ENCODE measurements at places on chromosomes 2 and 18.
A peak's percentile ranks its signal among the peaks of the same experiment; 100 is the strongest.

GRCh38 chr2:216294305-216294704 is 78.0 kb downstream of the MARCHF4 start:
- DNase-seq: no peak

DNA sequence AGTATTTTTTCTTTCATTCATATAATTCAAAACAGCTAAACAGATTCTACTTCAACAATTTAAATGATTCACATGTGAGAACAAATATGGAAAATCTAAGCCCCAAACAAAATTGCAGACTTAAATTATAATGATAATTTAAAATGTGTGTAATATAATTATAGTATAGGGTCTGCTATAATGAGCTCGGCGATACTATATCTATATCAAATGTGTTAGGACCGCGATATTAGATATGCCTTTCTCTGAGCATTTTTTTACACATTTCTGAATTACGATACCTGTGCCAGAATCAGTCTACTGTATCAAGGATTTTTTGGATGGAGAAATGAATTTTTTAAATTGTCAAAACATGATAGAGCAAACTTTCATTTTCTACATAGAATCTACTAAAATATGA is 808.8 kb upstream of the POU3F3 start:
- DNase-seq: no peak

DNA sequence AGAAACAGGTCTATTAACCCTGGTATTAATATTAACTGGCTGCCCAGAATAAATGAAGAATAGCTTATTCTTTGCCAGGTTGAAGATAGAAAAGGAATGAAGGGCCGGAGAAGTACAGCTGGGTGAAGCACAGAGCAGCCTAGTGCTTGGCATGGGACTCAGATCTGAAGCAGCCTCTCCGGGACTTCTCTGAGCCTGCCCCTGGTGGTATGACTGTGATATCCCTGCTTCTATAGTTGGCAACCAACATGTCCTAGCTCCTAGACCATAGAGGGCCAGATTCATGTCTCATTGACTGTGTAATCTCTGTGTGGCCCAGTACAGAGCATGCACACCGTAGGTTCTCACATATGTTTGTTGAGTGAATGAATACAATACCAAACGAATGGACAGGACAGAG is 107.8 kb downstream of the MSH2 start:
- DNase-seq: no peak

DNA sequence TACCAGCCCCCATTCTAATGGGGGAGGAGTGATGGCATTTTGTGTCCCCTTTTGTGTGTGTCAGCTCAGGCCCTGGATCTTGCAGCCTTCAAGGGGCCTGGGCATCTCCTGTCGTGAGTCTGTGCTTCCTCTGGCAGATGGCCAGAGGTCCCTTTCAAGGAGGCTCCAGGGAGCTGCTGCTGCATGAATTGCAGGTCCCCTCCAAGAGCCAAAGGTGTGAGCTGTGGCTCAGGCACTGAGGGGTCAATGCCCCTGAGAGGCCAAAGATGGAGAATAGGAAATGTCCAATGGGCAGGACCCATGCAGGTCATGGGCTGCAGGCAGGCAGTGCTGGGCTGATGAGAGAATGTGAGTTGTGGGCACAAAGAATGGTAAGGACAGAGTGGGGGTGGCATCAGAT is 10.4 kb downstream of the MAB21L4 start:
- DNase-seq: no peak

- no peak for DNase-seq
Measured at GRCh38 chr2:83282043-83282795, 1176.9 kb downstream of the SUCLG1 start.

GRCh38 chr2:233867993-233868532 is at the start of gene MSL3B:
Gene MSL3B, minus strand, starts transcription at chr2:233868386.
- peak; percentile 53 for DNase-seq

- DNase-seq: no peak
Measured at GRCh38 chr18:497688-498087, 2.8 kb downstream of the COLEC12 start.

- no peak for DNase-seq
Measured at GRCh38 chr18:52069201-52069600, 270.8 kb upstream of the DCC start.

- no peak for DNase-seq
Measured at GRCh38 chr2:236579048-236579745, 9.6 kb downstream of the ACKR3 start.

- no peak for DNase-seq
Measured at GRCh38 chr2:42809131-42809818, 16.9 kb upstream of the HAAO start.

- DNase-seq: no peak
Measured at GRCh38 chr2:20049637-20050036, 1.8 kb downstream of the LAPTM4A start.

DNA sequence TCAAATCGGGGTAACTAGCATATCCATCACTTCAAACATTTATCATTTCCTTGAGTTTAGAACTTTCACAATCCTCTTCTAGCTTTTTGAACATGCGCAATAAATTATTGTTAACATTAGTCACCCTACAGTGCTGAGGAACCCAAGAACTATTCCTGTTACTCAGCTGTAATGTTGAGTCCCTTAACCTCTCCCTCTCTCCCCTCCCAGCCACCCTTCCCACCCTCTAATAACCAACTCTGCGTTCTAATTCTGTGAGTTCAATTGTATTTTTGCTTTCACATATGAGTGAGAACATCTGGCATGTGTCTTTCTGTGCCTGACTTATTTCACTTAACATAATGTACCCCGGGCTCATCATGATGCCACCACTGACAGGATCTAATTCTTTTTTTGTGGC is 78.6 kb upstream of the RANBP2 start:
- DNase-seq: no peak

GRCh38 chr2:12050396-12050795 is 304.0 kb downstream of the LPIN1 start:
- DNase-seq: no peak

DNA sequence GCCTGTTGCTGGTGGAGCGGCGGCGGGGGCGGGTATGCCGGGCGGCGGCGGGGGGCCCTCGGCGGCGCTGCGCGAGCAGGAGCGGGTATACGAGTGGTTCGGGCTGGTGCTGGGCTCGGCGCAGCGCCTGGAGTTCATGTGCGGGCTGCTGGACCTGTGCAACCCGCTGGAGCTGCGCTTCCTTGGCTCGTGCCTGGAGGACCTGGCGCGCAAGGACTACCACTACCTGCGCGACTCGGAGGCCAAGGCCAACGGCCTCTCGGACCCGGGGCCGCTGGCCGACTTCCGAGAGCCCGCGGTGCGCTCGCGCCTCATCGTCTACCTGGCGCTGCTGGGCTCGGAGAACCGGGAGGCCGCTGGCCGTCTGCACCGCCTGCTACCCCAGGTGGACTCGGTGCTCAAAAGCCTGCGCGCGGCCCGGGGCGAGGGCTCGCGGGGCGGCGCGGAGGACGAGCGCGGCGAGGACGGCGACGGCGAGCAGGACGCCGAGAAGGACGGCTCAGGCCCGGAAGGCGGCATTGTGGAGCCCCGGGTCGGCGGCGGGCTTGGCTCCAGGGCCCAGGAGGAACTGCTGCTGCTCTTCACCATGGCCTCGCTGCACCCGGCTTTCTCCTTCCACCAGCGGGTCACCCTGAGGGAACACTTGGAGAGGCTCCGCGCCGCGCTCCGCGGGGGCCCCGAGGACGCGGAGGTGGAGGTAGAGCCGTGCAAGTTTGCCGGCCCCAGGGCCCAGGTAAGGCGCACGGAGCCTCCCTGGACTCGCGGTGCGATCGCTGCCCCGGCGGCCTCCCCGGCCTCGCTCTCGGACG is 1.0 kb downstream of the ZCCHC2 start:
- DNase-seq: peak; percentile 36

- DNase-seq: no peak
Measured at GRCh38 chr2:198852248-198852647, 605.5 kb downstream of the SATB2 start.

GRCh38 chr2:208542465-208543041 is 136.0 kb downstream of the PTH2R start:
- DNase-seq: no peak

DNA sequence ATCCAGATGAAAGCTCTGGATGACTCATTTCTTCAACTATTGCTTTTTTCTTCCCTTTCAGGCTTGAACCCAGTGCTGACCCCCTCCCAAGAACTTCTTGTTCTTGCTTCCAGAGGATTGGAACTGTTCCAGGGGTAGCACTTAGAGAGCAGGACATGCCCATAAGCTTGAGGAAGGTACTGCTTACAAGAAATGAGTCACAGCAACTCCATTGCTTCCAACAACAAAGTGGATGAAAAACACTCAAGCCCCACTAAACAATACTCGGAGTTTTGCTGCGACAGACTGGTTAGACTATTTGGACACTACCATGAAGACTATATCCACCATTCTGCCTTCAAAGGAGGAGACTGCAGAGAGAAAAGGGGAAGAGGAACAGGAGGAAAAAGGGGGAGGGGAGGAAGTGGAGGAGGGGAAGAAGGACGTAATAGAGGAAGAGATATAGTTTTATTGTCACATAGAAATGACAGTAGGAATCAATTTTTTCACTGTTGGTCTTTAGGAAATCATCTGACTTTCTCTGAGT is 1.6 kb upstream of the EPC2 start:
- DNase-seq: no peak

DNA sequence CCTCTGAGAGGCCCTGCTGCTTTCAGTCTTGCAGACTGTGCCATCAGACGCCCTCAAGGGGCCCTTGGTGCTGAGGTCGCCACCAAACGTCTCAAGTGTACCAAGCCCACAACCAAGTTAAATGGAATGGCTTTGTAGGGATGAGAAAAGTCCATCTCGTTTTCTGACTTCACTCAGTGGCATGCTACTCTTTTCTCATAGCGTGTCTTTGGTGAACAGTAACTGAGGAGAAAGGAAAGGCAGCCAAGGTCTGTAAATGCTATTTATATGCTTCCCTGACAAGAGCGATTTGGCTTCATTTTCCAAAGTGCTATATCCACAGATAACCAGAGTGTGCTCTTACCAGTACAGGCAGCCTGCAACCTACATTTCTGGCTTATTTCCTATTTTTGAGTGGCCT is 123.0 kb downstream of the MTX2 start:
- DNase-seq: no peak

DNA sequence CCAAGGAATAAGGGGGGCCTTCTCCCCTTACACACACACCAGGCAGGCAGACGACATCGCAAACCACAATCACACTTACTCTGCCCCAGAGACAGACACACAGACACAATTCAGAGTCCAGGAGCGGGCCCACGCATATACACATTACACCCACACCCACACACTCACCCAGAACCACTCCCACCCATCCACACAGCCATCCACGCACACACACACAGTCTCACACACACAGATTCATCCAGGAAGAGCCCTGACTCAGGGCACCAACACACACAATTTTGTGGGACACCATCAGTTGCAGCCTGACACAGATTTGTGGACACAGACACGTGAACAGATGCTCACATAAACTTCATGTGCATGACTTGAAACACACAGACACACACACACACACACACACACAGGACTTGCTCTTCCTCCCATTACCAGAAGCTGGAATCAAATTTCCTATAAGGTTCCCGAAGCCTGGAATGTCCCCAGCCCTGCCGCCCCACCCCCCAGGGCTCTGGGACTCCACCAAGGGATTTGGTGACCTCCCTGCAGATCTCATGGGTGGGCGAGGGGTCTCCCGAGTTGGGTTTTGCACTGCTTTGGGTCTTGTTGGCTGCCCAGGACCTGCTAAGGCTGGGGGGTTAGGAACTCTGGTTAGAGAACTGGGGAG is 23.5 kb downstream of the TNS1 start:
- DNase-seq: no peak

- peak; percentile 52 for DNase-seq
Measured at GRCh38 chr2:136116813-136117390, 1.0 kb downstream of the CXCR4 start.

DNA sequence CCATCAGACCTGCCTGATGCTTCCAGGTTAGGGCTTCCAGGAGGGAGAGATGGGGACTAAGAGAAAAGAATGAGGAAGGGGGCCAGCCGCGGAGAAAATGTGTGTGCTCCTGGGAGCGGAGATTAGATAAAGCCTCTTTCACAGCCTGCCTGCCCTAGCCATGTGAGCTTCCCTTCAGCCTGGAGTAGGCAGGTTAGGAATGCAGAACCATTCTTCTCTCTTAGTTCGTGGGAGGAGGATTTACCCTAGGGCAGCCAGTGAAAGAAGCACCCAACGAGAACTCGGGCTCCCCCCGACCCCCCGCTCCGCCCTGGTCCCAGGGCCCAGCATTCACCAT is 36.1 kb downstream of the POMC start:
- no peak for DNase-seq

DNA sequence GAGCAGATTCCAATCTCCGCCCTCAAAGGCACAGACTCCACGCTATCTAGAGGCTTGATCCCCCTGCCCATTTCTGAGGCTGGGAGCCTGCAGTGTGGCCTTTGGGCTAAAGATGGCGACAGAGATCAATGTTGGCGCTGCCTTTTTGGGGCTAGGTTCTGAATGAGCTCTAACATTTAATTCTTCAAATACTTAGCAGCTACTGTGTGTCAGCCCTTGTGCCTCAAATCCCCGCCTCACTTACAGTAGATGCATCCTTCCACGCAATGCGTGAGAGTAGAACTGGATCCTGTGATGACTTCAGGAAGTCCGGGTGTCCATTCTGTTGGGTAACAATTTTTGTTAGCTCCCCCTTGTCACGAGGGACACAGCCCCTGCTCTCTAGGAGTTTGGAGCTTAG is 12.4 kb downstream of the IL1F10 start:
- no peak for DNase-seq

DNA sequence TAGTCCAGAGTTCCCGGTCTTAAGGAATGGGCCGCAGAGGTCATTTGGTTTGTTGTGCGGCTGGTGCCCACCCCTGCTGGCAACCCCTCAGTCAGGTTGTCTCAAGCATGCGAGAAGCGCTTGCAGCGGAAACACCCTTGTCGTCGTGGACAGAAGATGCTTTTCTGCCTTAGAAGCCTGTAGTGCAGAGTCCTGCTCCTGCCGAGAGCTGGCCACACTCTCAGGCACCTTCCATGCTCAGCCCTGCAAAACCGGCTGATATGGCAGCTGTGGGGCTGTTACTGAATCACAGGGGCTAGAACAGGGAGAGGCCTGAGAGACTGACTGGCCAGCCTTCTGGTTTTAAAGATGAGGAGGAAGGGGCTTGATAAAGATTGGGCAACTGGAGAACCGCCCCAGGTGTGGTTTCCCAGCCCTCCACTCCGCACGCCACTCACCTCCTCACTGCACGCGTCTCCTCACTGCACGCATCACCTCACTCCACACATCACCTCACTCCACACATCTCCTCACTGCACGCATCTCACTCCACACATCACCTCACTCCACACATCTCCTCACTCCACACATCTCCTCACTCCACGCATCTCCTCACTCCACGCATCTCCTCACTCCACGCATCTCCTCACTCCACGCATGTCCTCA is 103.6 kb downstream of the USP40 start:
- DNase-seq: no peak

- DNase-seq: no peak
Measured at GRCh38 chr2:40344364-40344763, 107.5 kb downstream of the SLC8A1 start.

GRCh38 chr2:3730646-3731045 is 27.3 kb downstream of the DCDC2C start:
- DNase-seq: no peak

DNA sequence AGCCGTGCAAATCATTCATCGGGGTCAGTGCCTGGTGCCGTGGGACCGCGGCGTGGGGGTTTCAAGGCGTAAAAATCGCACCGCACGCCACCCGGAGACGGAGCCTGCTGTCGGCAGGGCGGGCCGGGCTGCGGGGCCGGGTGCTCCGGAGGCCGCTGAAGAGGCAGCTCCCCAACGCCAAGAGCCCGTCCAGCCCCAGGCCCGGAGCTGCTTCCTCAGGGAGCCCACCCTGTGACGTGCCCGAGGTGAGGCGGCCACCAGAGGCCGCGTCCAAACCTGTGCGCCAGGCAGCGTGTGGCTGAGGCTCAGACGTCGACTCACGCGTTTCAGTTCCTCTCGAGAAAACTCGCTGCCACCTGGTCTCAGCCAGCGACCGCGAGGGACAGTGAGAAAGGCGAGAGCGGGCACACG is 98.1 kb downstream of the NFATC1 start:
- DNase-seq: no peak
